Stimulated activated CD4-positive, alpha-beta T cell treated with anti-CD3 and anti-CD28 coated beads, Interleukin-15, amount 100 ng/mL, for 24 hours (primary cell): ENCODE measurements at places on chromosomes 16 and 17.
A peak's percentile ranks its signal among the peaks of the same experiment; 100 is the strongest.

GRCh38 chr16:60074378-60074777 is 1340.3 kb upstream of the GOT2 start:
- no peak for DNase-seq

- DNase-seq: no peak
These were observed 5.3 kb downstream of the KRT28 start for GRCh38 chr17:40794466-40794865.

DNA sequence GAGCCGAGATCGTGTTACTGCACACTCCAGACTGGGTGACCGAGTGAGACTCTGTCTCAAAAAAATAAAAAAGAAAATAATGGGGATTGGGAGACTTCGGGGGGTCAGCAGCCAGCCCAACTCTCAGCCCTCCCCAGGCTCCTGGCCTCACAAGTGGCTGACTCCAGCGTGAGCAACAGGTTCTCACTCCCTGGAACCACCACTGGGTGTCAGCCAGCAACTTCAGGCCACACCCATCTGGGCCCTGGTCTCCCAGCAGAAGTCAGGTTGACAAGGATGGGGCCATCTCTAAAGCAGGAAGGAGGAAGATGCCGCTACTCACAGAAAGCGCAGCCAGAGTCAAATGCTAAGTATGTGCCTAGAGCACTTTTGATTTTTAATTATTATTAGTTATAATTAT is 139.4 kb downstream of the C16orf78 start:
- no peak for DNase-seq

DNA sequence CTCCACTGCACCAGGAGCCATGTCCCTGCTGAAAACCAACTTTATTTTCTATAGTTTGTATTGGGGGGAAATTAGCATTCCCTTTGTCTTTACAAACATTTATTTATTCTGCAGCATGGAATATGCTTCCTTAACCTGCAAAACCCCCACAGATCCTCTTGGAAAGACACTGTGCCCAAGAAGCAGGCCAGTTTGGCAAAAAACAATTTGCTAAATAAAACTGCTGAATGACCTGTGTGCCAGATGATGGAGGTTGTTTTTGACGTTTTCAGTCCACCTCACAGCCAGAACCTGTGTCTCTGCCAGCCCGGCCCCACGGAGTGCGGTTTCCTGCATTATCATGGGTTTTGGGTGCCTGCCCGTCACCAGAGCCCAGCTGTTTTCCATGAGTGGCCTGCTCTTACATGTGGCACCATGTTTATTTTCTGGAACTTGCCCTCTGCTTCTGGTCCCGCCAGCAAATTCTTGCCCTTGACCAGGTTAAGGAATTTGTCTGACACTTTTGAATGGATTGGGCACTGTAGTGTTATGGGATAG is 26.4 kb downstream of the ORC6 start:
- DNase-seq: no peak

DNA sequence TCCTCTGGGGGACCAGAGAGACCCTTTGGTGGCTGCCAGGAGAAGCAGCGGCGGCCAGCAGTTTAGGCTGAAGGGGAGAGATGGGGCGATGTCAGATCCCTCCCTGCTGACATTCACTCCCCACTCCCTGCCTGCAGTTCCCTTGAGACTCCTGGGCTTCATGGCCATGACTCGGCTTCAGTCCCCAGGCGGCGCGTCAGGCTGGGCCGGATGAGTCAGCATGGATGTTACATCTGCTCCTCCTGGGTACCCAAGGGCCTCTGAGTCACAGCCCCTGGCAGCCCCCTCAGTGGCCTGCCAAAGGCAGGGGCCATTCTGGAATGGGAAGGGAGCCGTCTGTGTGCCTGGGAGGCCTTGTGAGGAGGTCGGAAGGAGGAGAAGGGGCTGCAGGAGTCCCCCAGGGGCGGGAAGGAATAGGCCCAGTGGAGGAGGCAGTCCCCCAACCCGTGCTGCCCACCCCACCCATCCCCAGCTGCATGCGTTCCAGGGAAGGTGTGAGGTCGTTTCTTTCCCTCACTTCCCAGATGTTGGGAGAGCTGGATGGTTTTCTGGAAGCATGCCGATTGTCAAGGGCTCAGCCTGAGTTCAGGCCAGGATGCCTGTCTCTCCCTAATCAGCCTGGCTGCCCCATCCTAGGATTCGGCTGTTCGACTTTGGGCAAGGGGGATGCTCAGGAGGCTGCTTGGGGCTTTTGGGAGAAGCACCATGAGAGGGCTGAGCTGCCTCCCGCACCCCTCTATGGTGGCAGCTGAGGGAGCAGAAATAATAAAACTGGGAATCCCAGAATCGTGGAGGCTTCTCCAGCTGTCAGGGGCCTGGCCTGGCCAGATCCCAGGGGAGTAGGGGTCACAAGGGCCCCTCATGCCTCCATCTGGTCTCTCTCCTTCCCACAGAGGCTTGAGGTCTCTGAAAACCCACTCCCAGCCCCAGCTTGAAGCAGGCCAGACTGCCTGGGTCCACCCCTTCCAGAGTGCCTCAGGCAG is 9.7 kb downstream of the RHBDL3 start:
- peak; percentile 23 for DNase-seq

DNA sequence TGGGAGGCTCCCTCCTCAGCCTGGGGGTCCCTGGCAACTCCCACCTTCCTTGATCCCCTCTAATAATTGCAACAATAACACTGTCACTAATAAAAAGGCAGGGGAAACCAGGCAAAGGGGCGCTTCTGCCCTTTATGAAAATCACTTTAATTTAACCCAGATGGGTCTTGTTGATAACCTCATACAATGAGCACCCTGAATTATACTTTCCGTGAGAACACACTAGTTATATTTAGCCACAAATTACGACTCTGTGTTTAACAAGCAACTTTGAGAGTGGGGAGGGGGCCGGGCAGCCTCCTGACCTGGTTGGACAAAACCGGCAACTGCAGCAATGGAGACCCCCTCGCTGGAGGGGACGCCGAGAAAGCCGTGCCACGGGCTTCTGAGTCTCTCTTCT is 5.7 kb upstream of the BAHCC1 start:
- no peak for DNase-seq

- no peak for DNase-seq
These were observed 47.8 kb upstream of the BCO1 start for GRCh38 chr16:81190667-81191066.

DNA sequence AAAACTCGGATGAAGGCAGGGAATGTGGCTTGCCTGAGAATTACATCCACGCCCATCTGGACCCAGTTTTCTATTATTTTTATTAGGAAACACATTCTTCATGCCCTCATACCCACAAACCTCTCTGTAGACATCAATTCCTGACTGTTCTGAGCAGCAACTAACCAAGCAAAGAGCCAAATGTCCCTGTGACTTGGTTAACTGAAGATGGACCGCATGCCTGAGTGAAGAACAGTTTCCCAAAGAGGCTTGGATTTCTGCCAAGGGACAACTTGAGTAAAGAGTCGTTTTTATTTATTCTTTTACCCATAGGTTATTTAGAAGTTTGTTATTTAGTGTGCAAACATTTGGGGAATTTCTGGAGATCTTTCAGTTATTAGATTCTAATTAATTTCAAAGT is 259.8 kb downstream of the GRIN2A start:
- DNase-seq: no peak

GRCh38 chr16:52191531-52192134 is 355.3 kb downstream of the TOX3 start:
- peak; percentile 57 for DNase-seq
